Effector CD4-positive, alpha-beta T cell (primary cell): ENCODE measurements at places on chromosomes 5 and 9.

DNA sequence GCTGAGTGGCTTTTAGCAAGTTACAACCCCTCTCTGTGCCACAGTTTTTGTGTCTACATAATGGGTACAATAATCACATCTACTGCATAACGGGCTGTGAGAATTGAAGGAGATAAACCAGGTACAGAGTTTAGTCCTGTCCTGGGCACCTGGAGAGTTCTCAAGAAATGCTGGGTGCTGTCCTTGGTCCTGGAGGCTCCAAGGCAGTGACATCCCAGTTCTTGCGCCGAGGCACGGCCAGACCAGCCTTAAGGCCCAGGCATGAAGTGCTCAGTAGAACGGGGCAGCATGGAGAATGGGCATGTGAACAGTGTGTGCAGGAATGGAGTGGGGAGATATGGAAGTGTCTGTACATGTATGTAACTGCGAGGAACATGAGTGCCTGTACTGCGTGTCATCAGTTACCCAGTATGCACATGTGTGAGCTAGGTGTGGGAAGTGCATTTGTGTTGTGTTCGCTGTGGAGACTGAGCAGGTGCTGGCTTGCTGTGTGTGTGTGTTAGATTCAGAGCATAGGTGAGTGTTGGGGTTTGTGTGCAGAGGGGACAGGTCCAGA lies 6.3 kb upstream of the UNC5A start:
- no peak for DNase-seq

- DNase-seq = no peak
Measured at GRCh38 chr9:12860998-12861397, 86.2 kb downstream of the LURAP1L start.

DNA sequence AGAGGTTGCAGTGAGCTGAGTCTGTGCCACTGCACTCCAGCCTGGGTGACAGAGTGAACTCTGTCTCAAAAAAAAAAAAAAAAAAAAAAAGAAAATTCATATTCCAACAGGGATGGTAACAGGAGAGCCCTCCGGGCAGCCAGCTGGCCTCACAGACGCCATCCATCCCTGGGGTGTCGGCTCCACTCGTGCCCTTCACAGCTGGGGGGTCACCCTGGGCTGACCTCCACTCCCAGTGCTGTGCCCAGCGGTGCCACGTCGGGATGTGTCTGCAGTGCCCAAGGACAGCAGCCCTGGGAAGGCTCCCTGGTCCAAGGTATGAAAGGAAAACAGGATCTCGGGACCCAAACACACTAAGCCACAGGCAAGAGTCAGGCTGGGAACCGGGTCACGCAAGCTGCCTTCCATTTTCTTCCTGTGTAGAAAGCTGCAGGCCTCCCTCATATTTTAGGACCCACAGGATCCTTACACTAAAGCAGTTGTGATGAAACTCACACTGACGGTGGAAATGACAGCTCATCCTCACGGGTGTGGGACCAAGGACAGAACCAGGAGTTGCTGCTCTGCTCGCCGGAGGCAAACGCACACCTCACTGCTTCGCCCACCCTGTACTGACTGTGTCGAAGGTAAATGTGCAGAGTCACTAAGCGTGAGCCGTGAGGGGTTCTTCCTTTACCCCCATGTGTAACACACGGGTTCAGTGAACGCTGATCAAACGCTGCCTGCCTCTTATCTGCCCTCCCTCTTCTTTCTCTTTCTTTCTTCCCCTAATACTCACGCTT lies 5.3 kb downstream of the SLC12A7 start:
- DNase-seq = no peak

DNA sequence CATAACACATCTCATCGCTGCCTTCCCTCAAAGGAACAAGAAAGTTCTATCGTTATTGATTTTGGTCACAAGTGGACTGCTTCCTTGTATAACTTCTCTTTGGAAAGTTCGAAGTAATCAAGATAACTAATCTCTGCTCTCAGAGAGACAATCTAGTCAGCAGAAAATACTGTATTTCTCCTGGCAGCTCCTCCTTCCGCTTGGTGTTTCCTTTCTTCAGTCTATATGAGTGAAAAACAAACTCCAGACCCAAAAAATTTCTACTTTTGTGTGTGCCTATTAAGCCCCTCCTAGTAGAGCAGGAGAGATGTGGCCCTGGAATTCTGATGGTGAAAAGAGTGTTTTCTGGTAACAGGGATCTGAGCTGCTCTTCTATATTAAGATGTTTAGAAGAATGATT lies 24.5 kb downstream of the OSTF1 start:
- no peak for DNase-seq

DNA sequence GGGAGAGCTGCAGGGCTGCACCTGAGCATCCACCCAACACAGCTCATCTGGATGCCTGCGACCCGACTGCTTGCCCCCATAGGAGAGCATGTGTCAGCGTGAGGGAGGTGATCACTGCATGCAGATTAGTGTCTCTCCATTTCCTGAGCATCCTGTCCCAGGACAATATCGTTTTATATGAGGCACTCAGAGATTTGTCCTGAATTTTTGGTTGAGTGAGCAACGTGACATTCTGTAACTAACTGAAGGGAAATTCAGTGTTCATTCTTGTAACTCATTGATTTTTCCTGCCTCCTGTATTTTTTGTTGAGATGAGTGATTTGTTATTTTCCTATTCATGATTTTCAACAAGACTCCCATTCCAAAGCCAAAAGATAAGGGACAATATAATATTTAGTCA lies 20.7 kb upstream of the ANKRD34B start:
- no peak for DNase-seq

GRCh38 chr5:126847826-126848251 lies 70.9 kb downstream of the LMNB1 start:
- no peak for DNase-seq

DNA sequence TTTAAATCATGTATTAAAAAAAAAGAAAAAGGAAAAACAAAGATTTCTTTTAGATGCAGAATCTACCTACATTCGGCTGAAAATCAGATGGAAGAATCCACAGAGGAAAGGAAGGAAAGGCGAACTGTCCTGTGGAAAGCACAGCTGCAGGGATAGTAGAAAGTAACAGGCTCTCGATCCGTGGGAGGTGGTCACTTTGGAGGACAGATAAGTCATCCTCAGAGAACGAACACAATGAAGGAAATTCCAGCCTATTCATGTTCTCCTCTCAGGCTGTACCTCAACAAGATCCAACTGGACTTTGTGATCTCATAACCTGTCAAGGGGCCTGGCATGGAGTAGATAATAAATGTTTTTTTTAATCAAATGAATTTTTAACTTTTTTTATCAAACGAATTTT lies 72.8 kb downstream of the NR6A1 start:
- no peak for DNase-seq

DNA sequence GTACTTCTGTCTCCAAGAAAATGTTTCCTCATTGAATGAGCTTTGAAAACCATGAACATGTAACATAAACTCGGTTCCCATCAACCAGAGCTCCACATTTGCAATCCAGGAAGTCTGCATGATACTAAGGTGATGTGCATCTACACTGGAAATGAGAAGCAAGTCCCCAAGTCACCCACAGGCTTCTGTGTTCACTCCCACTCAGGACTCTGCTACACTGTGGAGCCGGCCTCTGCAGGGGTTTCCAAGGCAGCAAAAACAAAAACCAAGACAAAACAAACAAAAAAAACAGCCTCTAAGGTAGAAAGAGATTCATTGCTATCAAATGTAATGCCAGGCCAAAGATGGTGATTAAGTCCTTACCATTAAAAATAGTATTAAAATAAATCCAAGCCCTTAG lies 593.7 kb downstream of the IRX1 start:
- no peak for DNase-seq

- DNase-seq = no peak
Measured at GRCh38 chr5:141760193-141760592, 78.2 kb upstream of the ARAP3 start.

DNA sequence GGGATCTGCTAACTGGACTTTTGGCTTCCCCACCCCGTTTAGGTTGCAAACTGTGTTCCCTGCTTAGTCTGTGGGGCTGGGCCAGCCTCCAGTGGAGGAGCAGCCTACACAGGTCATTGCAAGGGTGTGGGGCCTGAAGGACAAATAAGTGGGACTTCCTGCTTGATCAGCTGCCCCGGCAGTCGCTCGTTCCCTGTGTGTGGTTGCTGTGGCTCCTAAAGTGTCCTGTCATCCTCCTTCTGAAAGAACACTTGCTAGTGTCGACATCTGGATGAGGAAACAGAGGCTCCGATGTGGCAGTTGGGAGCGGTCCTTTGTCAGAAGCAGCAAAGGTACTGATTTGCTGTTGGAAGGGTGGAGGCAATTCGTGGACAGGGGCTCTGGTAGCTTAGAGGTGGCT lies 88.9 kb upstream of the TBCA start:
- DNase-seq = no peak

GRCh38 chr5:103066326-103066725 lies 53.6 kb downstream of the GIN1 start:
- DNase-seq = no peak

GRCh38 chr9:136754626-136755301 lies 3.3 kb downstream of the LCN8 start:
- DNase-seq = no peak

- DNase-seq = no peak
Measured at GRCh38 chr9:77392328-77392727, 215.0 kb downstream of the VPS13A start.

- DNase-seq = no peak
Measured at GRCh38 chr9:2311920-2312319, 296.8 kb downstream of the SMARCA2 start.

DNA sequence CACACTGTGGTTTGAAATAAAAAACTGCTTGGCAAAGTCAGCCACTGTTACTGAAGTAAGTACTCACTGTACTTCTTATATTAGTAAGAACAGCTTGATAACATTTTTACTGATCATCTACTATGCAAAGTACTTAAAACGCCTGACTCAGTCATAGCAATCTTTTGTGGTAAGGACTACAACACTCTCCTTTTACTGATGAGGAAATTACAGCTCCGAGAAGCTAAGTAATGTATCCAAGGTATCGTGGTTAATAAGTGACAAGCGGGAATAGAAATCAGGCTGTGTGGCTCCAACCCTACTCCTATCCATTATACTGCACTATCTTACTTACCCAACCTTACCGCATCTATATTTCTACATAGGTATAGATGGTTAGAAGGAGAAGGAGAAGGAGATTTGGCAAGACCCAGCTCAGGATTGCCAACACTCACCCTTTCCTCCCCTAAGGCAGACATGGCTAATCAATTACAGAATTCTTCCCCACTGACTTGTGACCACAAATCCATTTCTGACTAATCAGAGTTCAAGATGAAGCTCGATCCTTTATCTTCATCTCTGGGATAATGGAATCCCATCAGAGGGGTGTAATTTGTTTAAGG lies 281.4 kb downstream of the SPOCK1 start:
- no peak for DNase-seq

GRCh38 chr9:4508907-4509589 lies 18.8 kb downstream of the SLC1A1 start:
- DNase-seq = no peak

DNA sequence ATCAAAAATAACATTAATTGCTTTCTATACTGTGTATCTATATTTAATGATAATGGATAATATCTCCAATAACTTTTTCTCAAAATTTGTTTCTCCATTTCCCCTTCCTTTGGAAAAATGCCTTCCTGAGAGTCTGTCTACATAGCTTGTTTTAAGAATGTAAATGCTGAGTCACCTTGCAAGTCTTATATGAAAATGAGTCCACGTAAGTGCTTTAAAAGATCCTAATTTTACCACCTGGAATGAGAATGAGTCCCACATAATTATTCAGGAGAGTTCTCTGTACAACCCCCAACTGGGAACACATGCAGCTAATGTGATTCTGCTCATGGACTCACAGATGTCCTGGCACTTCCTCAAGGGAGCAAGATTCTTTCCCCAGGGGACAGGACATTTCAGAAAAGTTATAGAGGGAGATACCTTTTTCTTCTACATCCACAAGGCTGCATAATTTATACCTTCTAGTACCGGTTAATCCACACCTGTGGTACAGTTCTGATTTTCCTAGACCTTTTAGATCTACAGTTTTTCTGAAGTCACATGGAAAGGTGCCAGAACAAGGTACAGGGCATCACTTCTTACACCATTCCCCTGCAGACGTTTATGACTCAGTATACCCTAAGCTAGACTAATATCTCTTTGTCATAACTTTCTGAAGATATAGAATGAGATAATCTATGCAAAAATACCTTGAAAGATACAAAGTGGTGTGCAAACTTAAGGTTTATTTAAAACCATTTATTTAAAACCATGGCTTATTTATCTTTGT lies 314.1 kb downstream of the CETN3 start:
- DNase-seq = no peak

DNA sequence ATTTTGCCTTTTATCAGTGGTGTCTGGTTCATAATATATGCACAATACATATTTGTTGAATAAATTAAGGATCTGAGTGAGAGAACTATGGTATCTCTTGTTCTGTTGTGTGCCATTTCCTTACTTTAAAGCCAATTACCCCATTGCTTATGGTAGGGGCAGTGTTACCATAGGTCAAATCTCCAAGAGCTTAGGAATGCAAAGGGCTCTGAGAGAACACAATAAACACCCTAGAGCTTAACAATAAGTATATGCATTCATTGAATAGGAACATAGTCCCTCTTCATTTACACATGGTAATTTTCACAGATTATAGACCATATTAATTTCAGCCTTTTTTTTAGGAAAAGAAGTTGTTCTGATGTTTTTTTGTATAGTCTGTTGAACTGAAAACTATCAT lies 112.2 kb downstream of the MCTP1 start:
- no peak for DNase-seq
